Fibroblast of lung (primary cell): ENCODE measurements at places on chromosomes 4 and X. TPM values are rescaled to one million over a fixed set of nuclear protein-coding genes. Genes with fewer than 3 reads are reported as not detected.

PNCK gene
- 0.26 and 0.33 TPM in 2 replicates for total RNA-seq

MID2 gene
- total RNA-seq = 17.2 and 17.5 TPM in 2 replicates

KLB gene
- total RNA-seq = not detected in 2 replicates

TFDP3 gene
- not detected in 2 replicates for total RNA-seq

CLGN gene
- total RNA-seq = 11.8 and 18.0 TPM in 2 replicates

ERCC6L gene
- 0.66 TPM in 1 of 2 replicates, not detected in the other for total RNA-seq

IL2RG gene
- not detected in 2 replicates for total RNA-seq

CENPC gene
- total RNA-seq = 10.5 and 15.4 TPM in 2 replicates

GAB3 gene
- 4.1 and 6.4 TPM in 2 replicates for total RNA-seq

GLRA2 gene
- not detected in 2 replicates for total RNA-seq

PRR32 gene
- not detected in 2 replicates for total RNA-seq

CXCL5 gene
- 0.66 and 0.77 TPM in 2 replicates for total RNA-seq

EBP gene
- 30.8 and 93.5 TPM in 2 replicates for total RNA-seq

COL25A1 gene
- total RNA-seq = under 0.01 TPM in 2 replicates

GRIPAP1 gene
- total RNA-seq = 20.5 and 26.4 TPM in 2 replicates

DSPP gene
- total RNA-seq = not detected in 2 replicates

ZNF81 gene
- 5.4 and 5.6 TPM in 2 replicates for total RNA-seq

HTT-AS gene
- not detected in 2 replicates for total RNA-seq

FMR1NB gene
- not detected in 2 replicates for total RNA-seq

CXCL1 gene
- total RNA-seq = 1.5 and 2.3 TPM in 2 replicates

SRP72 gene
- total RNA-seq = 72.3 and 76.0 TPM in 2 replicates

CWH43 gene
- not detected in 2 replicates for total RNA-seq

PPP2R2C gene
- total RNA-seq = under 0.01 and 0.17 TPM in 2 replicates

C4orf51 gene
- not detected in 2 replicates for total RNA-seq

CFAP99 gene
- total RNA-seq = under 0.01 TPM in 1 of 2 replicates, not detected in the other

FOXP3 gene
- under 0.01 TPM in 1 of 2 replicates, not detected in the other for total RNA-seq

ZNF280C gene
- 2.3 and 4.1 TPM in 2 replicates for total RNA-seq

DMRTC1B gene
- not detected in 2 replicates for total RNA-seq

AADAT gene
- total RNA-seq = 2.6 and 3.5 TPM in 2 replicates

EDA gene
- total RNA-seq = 0.17 and 0.26 TPM in 2 replicates

PRSS12 gene
- total RNA-seq = 27.5 and 59.9 TPM in 2 replicates
